Stimulated activated CD4-positive, alpha-beta T cell treated with anti-CD3 and anti-CD28 coated beads, Interleukin-15, amount 100 ng/mL, for 1 hour (primary cell): ENCODE measurements at places on chromosomes 3 and 15.

DNA sequence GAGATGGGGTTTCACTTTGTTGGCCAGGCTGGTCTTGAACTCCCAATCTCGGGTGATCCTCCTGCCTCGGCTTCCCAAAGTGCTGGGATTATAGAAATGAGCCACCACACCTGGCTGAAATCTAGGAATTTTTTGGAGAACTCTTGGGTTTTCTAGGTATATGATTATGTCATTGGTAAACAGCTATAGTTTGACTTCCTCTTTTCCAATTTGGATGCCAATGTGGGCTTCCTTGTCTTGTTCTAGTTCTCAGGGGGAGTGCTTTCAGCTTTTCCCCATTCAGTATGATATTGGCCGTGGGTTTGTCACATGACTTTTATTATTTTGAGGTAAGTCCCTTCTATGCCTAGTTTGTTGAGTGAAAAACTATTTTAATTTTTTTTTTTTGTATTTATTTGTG is 17.9 kb downstream of the KCNMB3 start:
- DNase-seq, result no peak

GRCh38 chr15:58221591-58222241 is 83.5 kb downstream of the AQP9 start:
- no peak for DNase-seq

GRCh38 chr3:59246719-59247401 is 197.0 kb upstream of the CFAP20DC start:
- DNase-seq, result no peak

DNA sequence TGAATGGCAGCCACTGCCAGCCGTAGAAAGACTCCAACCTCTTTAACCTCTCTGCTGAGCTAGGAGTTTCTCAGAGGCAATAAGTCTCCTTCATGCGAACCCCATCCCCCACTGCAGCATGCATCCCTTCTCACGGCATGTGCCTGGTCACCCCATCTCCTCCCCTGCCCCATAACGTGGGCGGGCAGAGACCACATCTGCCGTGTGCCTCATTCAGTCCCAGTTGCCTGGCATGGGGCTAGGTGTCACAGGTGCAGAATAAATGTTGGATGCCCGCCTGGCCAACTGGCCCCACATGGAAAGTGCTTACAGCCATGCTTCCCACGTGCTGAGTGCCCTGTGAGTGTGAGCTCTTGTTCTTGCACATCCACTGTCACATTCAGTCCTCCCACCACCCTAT is 43.5 kb upstream of the NTRK3 start:
- DNase-seq, result no peak
